ENCODE measurements at places on chromosomes 7 and 10. TPM values are rescaled to one million over a fixed set of nuclear protein-coding genes. Genes with fewer than 3 reads are reported as not detected.

Gene FEZF1
- total RNA-seq: not detected

Gene GNAT3
- not detected for total RNA-seq

Gene GRM3
- not detected for total RNA-seq

Gene EPDR1
- 15.1 TPM for total RNA-seq

Gene SLC26A5
- total RNA-seq: not detected

Gene NODAL
- total RNA-seq: not detected

Gene FAM25C
- total RNA-seq: not detected

Gene OPN4
- total RNA-seq: not detected

Gene SUN3
- not detected for total RNA-seq

Gene HOXA5
- 6.5 TPM for total RNA-seq

Gene UCMA
- not detected for total RNA-seq

Gene GPNMB
- 202 TPM for total RNA-seq

Gene TEX36
- total RNA-seq: not detected

Gene TYW1B
- total RNA-seq: 2.6 TPM

Gene CALHM1
- not detected for total RNA-seq

Gene VIPR2
- total RNA-seq: not detected

Gene GCK
- total RNA-seq: 1.6 TPM

Gene TSPAN33
- total RNA-seq: not detected

Gene C10orf143
- total RNA-seq: 0.39 TPM

Gene PHYHIPL
- not detected for total RNA-seq

Gene ARHGAP22
- total RNA-seq: 87.6 TPM

Gene METTL27
- 5.5 TPM for total RNA-seq

Gene PROSER2
- total RNA-seq: 3.3 TPM

Gene RBAK
- total RNA-seq: 6.6 TPM

Gene NME8
- total RNA-seq: not detected

Gene PON1
- total RNA-seq: not detected

Gene ADCK2
- 25.7 TPM for total RNA-seq

Gene CALCR
- not detected for total RNA-seq

Gene EBLN1
- not detected for total RNA-seq

Gene TUBB8
- total RNA-seq: not detected

Gene ST8SIA6
- total RNA-seq: not detected

Gene PFKFB3
- total RNA-seq: 6.2 TPM

Data from subcutaneous preadipocyte (primary cell).